ENCODE measurements at places on chromosomes 1 and 21.

GRCh38 chr1:87794788-87795614 lies 466.3 kb downstream of the LMO4 start:
- DNase-seq = no peak

DNA sequence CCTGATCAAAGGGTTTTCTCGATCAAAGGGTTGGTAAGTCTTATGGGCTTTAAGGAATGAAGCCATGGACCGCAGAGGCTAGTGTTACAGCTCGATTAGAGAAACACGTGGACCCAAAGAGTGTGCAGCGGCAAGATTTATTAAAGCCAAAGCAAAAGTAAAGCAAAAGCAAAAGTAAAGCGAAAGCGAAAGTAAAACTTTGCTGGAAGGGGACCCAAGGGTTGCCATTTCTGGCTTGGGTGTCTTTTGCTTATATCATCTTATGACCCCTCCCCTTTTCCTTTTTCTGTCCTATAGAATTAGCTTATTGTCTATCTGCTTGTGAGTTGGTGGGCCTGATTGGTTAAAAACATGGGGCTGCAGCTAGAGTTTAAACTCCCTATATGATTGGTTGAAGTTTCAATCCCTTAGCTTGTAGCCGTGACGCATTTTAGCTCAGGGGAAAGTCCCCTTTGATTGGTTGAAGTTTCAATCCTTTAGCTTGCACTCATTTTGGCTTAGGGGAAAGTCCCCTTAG lies 957.0 kb downstream of the AMY1C start:
- no peak for DNase-seq

DNA sequence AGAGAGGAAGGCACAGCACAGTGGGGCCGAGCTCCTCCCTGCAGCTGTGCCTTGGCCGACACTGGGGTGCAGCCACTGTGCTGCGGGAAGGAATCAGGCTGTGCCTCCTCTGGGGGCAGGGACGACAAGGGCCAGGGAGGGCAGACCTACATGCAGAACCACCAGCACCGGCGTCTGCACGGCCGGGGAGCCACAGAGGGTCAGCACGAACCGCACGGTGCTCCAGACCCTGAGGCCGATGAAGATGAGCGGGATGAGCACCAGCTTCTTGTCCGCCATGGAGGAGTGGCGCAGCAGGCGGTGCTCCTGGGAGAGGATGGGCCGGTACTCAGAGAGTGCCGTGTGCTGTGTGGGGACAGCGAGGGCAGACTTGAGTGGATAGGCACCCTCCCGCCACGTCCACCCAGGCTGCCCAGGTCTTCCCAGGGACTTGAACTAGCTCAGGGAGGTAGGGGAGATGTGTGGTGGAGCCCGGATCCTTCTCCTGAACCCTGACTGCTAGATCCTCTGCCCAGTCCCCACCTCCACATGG lies 23.5 kb downstream of the GPR157 start:
- no peak for DNase-seq

- peak; percentile 77 for DNase-seq
Measured at GRCh38 chr21:44337941-44338895, 972 bp downstream of the CFAP410 start.

DNA sequence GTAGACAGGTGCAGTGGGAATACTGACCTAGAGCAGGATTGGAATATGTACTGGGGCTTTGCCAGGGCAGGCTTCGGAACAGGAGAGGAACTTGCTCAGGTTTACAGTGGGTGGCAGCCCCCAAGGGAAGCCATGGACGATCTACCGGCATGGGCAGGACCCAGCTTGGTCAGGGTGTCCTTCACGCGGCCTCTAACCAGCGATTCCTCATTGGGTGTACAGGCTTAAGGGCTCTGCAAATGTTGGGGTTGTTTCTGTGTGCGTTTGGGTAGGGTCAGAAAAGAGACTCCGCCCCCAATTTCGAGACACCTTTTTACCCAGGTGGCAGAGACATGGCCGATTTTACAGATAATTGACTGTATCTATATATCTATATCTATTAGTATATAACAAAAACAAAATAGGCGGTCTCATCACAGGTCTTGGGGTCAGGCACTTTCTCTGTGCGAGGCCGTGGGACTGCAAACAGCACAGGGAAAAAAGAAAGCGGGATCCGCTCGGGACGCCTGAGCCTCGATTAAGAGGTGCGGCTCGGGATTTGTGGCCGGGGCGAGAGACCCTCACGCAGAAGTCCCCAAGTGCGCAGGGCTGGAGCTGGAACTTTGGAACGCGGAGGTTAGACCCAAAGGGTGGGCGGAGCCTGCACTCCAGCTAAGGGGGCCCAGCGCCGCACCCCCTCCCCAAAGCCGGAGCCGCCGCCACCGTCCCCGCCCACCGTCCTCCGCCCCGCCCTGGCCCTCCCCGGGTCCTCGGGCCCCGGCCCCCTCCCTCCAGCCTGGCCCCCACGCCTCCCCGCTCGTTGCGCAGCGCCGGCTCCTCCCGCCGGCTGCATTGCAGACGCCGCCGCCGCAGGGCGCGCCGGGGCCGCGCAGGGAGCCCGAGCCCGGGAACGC lies 67.5 kb upstream of the VAMP3 start:
- DNase-seq = peak; percentile 70

- DNase-seq = no peak
Measured at GRCh38 chr1:29398431-29398830, 162.1 kb downstream of the PTPRU start.

GRCh38 chr1:174118751-174119150 lies 40.6 kb upstream of the RABGAP1L start:
- DNase-seq = no peak

DNA sequence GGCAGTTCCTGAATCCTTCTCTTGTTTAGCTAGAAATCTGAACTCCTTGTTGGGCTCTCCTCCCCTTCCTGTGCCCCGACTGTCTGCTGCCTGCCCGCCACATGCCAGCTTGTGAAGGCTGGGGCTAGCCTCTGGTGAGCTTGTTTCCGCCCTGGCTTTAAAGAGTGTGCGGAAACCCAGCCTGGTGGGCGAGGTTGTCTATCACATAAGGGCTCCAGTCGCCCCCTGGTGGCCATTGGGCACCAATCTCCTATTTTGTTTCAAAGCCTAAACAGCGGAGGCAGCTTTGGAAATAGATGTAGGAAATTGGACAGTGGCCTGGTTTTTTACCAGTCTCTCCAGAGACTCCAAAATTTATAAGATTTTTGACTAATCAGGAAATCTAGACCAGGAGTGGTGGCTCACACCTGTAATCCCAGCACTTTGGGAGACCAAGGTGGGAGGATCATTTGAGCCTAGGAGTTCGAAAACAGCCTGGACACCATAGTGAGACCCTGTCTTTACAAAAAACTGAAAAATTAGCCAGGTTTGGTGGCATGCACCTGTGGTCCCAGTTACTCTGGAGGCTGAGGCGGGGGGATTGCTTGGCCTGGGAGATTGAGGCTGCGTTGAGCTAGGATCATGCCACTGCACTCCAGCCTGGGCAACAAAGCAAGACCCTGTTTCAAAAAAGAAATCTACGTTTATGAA lies 9.8 kb downstream of the ATP8B2 start:
- DNase-seq = peak; percentile 88

DNA sequence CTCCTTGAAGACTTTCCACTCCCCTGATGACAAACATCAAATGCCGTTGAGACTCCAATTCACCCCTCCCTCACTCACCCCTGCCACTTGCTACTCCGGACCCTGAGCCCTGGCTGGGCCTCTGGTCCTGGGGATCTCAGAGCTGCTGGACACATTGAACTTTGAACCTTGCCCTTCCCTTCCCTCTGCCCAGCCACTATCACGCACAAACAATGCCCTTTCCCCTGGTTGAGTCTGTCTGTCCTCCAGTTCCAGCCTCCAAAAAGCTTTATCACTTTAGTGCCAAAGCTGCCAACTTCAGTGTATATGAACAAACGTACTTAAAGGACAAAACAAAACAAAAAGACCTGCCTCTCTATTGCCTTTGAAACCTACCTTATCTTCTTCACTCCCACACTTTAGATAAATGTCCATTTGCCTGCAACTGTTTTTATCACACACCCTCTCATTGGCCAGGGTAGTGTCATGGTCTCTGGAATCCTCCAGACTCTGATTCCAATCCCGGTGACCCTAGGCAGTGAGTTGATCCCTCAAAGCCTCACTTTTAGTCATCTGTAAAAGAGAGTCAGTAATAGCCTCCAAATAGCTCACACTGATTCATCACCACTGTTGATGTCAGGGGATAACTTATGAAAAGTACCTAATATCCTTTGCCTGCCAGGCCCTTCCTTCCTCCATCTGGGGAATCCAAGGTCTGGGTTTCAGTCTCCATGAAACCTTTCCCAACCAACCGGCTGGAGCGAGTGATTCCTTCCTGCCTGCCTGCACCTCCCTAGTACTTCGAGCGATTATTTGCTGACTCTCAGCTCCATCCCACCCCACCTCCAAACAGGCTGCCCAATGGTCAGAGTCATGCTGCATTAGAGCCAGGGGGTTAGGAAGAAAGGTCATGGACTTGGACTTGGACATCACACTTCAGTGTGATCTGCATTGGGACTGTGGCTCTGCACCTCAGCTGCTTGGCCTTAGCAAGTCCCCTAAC lies 15.9 kb upstream of the SPOCD1 start:
- DNase-seq = no peak

DNA sequence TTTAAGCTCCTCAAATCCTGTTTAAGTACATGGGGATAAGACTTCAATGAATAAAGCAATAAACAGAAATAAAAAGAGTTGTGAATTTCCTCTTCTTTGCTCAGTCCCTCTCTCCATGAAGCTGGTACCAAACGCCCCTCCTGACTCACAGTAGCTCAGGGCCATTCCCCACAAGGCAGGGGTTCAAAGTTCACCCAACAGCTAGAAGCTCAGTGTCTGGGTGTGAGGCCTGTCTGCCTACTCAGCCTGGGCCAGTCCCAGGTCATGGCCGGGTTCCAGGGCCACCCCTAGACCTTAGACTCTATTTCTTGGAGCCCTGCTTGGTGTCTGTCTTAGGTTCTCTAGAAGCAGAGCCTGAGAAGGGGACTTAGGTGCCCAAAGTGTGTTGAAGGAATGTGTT lies 251.5 kb downstream of the GRIK3 start:
- DNase-seq = no peak

DNA sequence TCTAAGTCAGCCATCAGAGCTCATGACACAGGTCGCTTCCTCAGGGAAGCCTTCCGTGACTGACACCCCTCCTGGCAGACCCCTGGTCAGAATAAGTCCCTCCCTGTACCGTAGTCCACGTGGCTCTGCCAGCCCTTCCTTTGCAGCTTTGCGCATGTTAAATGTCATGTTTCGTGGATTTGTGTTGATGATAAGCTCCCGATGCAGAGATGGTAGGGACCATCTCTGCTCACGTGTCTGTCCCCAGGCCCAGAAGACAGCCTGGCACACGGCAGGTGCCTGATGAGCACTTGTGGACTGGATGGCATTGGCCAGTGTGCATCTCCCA lies 75.9 kb downstream of the DHRS3 start:
- no peak for DNase-seq
